AG10803 (cell line): ENCODE measurements at places on chromosomes 13 and 19.
A peak's percentile ranks its signal among the peaks of the same experiment; 100 is the strongest.

- no peak for DNase-seq
Measured at GRCh38 chr13:32428581-32429432, 877 bp upstream of the N4BP2L1 start.

- no peak for DNase-seq
Measured at GRCh38 chr13:26968431-26969341, 202.9 kb downstream of the USP12 start.

DNA sequence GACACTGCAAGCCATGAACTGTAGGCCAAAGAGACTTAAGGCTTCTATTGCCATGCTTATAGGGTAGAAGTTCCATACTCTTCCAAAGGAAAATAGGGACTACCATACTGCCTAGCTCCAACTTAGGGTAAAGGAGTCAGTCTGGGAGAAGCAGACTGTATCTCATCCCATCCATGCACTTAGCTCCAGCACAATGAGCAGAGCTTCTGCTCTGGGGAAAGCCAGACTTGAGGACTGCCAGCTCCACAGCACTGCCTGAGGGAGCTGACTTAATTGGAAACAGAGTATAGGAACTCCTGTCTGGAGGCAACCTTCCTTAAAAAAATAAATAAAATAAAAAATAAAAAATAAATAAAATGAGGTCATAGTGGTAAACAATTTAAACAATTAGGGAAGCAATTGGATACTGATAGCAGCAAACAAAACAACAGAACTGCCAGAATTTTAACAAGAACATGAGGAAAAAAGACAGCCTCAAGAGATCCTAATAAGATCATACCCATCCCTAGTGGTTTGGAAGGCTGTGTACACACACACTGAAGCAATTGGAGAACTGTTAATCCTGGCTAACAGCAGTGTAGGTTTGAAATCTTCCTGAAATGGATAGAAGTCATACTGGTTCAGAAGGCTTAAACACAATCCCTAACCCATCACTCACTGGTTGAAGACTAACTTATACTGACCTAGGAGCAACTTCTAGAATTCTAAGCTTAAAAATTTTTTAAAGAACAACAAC, 550.1 kb downstream of the TBC1D4 start:
- DNase-seq: peak; percentile 18

GRCh38 chr13:105159841-105160240, 1375.6 kb downstream of the EFNB2 start:
- no peak for DNase-seq

DNA sequence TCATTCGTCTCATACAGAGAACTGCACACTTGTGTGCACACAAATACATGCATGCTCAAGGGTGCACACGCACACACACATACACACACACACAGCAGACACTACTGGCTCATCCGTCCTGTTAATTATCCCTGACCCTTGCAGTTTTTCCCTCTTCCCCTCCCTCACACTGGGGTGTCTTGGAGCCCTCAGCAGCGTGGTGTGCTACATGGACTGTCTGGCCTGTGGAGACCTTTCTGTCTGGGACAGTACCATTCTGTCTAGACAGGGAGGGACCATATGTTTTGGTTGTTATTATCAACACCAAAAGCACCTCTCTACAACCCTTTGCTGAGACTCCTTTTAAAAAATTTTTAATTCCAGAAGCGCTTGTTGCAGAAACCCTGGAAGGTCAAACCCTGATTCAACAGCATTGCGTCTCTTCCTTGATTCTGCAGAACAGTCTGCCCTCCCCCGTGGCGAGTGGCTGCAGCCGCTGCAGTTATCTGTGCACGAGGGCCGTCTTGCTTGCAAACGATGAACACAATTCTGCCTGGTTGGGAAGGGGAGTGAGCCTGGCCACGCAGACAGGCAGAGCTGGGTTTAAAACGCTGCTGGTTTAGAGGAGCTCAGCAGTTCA, 374.0 kb downstream of the IRS2 start:
- peak; percentile 35 for DNase-seq

DNA sequence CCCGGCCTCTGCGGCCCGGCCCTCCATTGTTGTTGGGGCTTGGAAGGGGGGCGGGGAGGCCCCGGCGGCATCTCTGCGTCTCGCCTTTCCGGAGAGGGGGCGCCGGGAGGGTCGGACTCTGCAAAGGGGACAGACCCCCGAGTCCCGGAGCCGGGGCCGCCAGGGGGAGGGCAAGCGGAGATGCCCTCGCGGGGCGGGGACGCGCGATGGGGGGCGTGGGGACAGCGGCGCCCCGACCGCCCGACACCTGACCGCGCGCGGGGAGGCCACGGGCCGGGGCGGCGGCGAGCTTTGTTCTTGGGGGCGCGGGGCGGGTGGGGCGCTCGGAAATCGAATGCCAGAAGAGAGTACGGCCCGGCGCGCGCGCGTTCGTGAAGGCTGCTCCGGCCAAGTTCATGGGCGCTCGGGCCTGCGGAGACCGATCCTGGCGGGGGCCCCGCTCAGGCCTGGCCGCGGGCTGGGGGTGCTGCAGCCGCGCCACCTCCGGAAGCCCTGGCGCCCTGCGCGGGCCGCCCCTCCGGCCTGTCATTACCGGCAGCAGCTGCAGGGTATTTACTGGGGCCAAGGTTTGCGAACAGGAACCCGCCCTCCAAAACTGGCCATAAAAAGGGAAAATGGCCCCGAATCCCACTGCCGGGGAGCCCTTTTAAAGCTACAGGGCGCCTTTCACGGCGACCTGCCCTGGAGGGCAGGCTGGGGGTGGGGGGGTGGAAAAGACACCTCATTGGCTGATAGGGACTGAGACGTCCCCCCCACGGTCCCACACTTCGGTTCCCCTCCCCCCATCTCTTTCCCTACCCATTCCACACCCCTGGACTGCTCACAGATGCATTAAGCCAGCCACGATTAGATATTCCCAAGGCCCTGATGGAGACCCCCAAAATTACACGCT, 11.1 kb upstream of the NANOS3 start:
- no peak for DNase-seq
